SHP77 treated with DMSO at 0.1 percent for 48 hours (cell line): ENCODE measurements at places on chromosomes 6 and 20.

DNA sequence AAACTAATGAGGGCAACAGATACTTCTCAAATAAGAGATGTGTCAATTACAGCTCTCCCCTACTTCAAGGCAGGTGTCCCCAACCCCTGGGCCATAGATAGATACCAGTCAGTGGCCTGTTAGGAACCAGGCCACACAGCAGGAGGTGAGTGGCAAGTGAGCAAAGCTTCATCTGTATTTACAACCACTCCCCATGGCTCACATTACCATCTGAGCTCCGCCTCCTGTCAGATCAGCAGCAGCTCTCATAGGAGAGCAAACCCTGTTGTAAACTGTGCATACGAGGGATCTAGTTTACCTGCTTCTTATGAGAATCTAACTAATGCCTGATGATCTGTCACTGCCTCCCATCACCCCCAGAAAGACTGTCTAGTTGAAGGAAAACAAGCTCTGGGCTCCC is 422.1 kb downstream of the GJA1 start:
- no peak for DNase-seq

- no peak for DNase-seq
These were observed 21.2 kb upstream of the ABT1 start for GRCh38 chr6:26575494-26575939.

DNA sequence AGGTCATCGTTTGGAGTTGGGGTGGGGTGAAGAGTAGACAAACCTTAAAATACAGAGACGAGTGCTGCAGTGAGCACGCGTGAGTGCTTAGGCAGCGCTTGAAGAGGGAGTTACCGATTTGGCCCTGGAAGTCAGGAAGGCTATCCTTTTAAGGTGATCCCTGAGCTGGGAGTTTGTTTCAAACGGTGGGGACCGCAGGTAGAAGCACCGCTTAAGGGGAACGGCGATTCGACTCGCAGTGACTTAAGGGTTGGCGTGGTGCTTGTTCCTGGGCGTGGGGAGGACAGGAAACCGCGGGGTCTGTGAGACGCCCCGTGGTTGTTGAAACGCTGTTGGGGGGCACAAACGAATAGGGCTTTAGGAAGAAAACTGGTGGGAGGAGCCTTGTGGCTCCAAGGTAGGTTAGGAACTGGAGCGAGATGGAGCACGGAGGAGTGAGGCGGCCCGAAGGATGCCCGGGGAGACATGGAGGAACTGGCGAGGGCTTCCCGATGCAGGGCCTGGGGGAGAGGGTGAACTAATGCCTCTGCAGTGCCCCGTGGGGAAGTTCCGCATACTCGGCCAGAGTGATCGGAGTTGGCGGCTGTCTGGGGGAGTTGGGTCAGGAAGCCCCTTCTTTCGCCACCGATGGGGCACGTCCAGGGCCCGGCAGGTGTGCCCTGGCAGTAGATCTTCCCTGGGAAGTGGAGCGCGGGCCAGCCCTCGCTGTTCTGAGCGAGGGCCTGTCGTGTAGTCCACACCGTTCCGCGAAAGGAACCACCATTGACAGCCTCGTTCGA is 1.3 kb upstream of the CDYL start:
- DNase-seq, result no peak

DNA sequence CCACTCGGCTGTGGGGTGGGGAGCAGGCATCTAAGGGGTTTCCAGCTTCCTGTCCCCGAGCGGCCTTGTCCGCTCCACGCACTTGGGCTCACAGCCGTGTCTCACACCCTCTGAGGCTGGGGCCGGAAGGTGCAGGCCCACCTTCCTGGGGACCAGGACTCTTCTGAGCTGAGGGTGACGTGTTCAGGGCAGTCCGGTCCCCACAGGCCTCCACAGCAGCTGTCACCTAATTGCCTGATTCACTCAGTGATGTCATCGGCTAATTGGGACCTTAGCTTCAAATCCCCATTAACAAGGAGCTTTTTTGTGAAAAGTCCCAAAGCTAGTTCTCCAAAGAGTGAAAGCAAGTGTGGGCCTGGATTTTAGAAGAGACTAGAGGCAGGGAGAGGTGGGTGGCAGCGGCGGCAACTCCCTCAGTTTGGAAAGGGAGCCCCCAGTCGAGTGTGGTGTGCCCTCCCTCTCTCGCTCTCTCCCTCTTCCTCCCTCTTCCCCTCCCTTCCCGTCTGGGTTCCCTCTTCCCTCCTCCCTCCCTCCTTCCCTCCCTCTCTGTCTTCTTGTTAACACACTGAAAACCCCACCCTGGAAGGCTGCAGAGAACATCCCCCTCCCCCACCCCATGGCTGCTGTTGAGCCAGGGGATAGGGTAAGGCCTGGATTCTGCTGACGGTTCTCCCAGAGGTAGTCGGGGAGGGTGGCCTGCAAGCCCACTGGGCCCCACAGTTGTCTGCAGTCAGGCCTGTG is 39.0 kb downstream of the MYT1 start:
- no peak for DNase-seq

DNA sequence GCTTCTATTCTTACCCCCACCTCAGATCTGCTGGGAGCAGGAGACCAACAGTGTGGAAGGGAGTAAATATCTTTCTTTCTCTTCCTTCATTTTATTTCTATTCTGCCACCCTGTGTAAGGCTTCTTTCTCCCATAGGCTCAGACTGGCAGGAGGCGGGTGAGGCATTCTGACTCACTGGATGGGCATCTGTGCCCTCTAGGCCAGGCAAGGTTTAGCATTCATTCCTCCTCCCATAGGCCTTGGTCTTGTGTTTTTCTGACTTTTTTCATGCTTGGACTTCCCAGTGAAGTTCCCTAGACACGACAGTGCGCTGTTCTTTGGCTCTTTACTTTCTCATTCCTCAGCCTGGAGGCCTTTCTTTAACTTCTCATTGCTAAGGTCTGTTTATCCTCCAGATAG is 235.2 kb downstream of the SYNE1 start:
- no peak for DNase-seq
